ENCODE measurements at places on chromosomes 2 and 18.

DNA sequence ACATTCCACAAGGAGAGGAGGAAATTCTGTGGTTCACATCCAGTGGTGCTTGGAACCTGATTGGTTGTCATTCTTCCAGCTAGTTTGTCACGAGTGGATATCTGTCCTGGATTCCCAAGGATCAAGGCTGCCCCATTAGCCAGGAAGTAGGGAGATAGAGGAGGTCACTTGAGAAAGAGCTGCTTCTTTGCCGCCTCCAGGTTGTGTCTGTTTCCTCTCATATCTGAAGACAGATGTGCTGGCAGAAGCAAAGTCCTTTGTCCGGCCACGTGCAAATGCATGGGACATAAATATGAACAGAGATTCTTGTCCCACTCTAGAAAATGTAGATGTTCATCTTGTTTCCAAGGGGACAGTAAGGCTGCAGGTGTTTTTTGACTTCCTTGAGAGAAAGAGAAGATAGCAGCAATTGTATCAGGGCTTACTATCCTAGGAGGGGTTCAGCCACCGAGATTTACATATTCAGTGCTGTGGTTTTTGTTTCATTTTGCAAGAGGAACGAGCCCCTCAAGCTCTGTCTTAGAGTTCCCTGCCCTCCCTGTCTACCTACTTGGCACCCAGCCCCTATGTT, 174.4 kb downstream of the RPIA start:
- no peak for DNase-seq

GRCh38 chr2:148614322-148615049, 30.1 kb upstream of the EPC2 start:
- DNase-seq, result no peak

- no peak for DNase-seq
Measured at GRCh38 chr2:200590090-200590489, 4.3 kb downstream of the AOX1 start.

DNA sequence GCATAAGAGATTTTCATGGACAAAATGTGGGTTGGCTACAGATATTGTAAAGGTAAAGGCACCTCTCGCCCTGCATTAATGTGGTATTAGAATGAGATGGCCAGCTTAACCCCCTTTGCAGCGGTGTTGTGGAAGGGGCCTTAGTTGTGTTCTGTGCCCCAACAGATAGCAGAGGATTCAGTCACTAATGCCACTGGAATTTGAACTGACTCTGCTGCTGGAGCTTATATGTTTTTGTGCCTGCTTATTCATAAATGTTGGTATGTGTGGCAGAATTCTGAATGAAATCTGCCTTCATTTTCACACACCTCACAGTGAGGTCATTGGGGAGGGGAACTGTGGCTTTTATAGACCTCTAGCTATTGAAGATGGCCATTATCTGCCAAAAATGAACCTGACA, 90.7 kb upstream of the ITGA6 start:
- DNase-seq, result no peak

DNA sequence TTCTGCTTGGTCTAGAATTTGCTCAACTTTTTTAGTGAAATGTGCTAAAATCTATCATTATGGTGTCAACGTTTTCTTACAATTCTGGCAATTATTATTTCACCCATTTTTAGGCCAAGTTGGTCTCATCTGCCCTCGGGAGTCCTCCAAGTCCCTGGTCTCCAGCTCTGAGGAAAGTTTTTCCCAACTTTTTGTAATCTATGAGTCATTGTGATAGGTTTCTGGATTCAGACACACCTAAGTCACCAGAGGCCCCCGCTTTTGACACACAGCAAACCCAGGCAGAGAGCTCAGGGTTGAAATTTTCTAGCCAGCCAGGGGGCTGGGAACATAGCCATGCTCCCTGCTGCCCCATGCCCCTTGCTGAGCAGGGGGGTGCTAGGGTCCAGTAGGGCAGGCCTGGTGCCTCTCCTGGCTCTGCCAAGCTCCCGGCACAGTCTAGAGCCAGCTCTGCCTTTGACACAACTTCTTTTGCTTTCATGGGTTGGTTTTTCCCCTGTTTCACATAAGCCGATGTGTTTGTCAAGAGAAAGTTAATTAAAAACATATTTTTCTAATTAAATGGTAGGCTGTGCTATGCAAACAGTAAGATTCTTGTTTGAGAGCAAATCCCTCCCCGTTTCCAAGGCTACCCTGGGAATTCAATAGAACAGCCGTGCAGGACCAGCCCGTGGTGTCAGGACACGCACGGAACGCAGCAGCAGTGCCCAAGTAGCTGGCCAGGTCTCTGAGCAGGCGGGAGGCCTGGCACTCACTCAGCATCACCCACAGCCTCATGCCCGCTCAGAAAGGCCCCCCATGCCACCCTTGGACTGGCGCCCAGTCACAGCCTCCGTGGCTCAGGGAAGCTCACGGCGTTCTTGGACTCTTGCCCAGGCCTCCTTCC, 25.5 kb upstream of the SNED1 start:
- no peak for DNase-seq
